Heart left ventricle (tissue), 16 donors: ENCODE measurements at places on chromosomes 3 and 15. TPM values are rescaled to one million over a fixed set of nuclear protein-coding genes. Genes with fewer than 3 reads are reported as not detected.
A peak's percentile ranks its signal among the peaks of the same experiment; 100 is the strongest.

MAPKAPK3 gene
- 316 TPM for total RNA-seq

- H3K27ac ChIP-seq: no peak overlapping the region
- H3K4me1 ChIP-seq: peaks cover 12% of the 10 kb centered on the region
- no peak for DNase-seq
- H3K36me3 ChIP-seq: no peaks in the 10 kb centered on the region
These were observed 44.5 kb upstream of the PDZRN3 start for GRCh38 chr3:73669260-73669659.

DNA sequence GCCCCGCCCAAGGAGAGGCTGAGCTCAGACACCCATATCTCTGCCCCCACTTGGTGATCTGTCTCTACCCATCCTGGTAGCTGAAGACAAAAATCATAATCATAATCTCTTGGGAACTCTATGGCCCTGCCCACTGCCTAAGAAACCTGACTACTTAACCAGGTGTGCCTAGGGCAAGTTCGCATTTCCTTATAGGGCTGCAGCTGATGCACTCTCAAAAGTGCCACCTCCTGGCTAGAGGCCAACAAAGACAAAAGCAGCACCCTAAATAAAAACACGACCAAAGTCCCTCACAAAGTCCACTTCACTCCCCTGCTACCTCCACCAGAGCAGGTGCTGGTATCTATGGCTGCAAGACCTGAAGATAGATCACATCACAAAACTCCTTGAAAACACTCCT, 250.4 kb upstream of the SLITRK3 start:
- no peaks in the 10 kb centered on the region for H3K36me3 ChIP-seq
- no peak overlapping the region for H3K27ac ChIP-seq
- DNase-seq: no peak
- no peak overlapping the region for H3K4me3 ChIP-seq

DNA sequence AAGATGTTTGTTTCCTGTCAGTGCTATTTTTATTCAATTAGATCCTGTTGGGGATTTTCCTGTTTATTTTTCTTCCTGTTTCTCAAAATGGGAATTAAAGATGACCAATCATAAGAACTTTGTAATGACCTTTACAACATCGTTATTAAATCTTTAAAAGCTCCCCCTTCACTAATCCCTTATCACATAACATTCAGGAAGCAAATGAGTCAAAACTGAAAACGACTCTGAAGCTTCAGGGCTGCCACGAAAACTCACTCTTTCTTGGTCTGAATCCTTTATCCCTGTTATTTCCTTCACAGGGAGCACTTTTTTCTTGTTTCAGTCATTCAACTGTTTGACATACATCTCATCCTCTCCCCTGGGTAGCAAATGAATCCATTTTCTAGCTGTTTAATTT, 75.8 kb upstream of the MB21D2 start:
- H3K4me1 ChIP-seq: no peaks in the 10 kb centered on the region
- no peaks in the 10 kb centered on the region for H3K27me3 ChIP-seq
- no peaks in the 10 kb centered on the region for H3K36me3 ChIP-seq
- no peak for DNase-seq
- no peak overlapping the region for H3K4me3 ChIP-seq

DNA sequence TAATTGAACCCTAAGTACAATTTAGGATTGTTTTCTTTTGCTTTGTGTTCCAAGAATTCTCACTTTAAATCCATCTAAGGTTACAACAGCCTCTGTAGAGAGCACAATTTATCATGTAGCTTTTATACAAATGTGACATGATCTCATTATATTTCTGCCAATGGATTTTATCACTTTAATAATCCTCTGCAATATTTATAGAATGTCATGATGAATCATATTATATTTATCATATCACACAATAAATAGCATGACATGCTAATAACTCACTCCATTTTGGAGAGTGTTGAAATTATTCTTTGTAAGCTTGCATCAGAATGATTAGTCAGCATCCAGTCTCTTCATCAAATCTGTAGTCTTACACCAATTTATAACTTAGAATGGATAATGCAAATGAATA, 280.6 kb upstream of the ZNF717 start:
- no peak for DNase-seq
- no peak overlapping the region for H3K27ac ChIP-seq
- no peaks in the 10 kb centered on the region for H3K36me3 ChIP-seq
- H3K27me3 ChIP-seq: no peaks in the 10 kb centered on the region

DNA sequence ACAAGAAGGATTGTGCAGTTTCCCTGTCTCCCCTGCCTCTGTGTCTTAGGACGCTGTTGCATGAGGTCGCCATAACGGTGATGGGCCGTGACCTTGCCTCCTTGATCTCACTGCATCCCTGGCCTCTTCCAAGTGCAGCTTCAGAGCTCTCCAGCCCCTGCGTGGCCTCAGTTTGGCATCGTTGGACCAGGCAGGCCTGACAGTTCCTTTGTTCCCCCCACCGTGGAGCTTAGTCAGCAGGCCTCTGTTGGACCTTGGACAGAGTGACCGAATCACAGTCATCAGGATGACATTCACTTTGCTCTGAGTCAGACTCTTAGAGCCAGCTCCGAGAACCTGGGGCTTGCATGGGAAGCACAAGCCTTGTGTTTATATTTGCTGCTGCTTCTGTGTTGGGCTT, 139.4 kb downstream of the OPA1 start:
- no peak for DNase-seq
- H3K4me3 ChIP-seq: no peak overlapping the region
- H3K27ac ChIP-seq: no peak overlapping the region

GRCh38 chr3:167372138-167372537, 8.0 kb downstream of the ZBBX start:
- H3K4me3 ChIP-seq: no peak overlapping the region
- no peaks in the 10 kb centered on the region for H3K27me3 ChIP-seq
- no peaks in the 10 kb centered on the region for H3K36me3 ChIP-seq
- H3K27ac ChIP-seq: no peak overlapping the region
- no peak for DNase-seq

DNA sequence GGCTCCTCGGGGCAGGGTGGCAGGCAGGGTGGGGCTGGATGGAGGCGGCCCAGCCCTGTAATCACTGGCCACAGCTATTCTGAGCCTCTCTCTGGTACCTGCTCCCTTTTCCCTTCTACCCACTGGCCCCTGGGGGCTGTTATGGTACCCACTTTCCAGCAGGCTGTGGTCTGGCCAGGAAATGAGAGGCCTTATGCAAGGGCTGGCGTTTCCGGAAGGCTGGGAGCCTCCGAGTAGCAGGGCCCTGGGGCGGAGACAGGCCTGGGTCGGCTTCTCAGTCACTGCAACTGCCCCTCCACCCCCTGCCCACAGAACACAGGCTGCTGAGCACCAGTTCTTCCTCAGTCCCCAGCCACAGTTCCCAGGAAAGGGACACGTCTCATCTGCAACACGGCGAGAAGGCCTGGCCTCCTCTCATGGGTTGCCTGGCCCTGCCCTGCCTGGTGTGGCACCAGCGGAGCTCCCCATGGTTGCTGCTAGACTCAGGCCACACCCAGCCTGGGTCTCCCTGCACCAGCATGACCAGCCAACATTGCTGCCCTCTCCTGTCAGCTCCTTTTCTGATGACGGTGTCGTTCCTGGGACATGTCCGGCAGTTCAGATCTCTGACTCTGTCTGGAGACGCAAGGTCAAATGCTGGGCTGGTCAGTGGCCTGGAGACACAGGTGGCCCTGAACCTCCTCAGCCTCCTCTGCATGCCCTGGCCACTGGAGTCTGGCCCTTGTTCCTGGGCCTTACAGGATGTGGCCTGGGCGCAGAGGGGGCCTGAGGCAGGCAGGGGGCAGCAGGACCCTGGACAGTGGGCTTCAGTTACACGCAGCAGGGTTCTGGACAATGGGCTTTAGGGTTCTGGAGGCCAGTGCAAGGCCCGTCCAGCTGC, 6.5 kb downstream of the CHST13 start:
- no peak overlapping the region for H3K4me3 ChIP-seq
- no peaks in the 10 kb centered on the region for H3K36me3 ChIP-seq
- H3K27me3 ChIP-seq: no peaks in the 10 kb centered on the region
- peak overlapping the region; percentile 58 for H3K27ac ChIP-seq
- no peak for DNase-seq

GRCh38 chr3:105497386-105497785, 130.7 kb downstream of the ALCAM start:
- H3K27ac ChIP-seq: no peak overlapping the region
- H3K4me3 ChIP-seq: no peak overlapping the region
- DNase-seq: no peak
- H3K4me1 ChIP-seq: peaks cover 10% of the 10 kb centered on the region
- H3K27me3 ChIP-seq: no peaks in the 10 kb centered on the region
- no peaks in the 10 kb centered on the region for H3K36me3 ChIP-seq

- no peak for DNase-seq
- no peak overlapping the region for H3K27ac ChIP-seq
- H3K4me3 ChIP-seq: no peak overlapping the region
- no peaks in the 10 kb centered on the region for H3K4me1 ChIP-seq
- H3K36me3 ChIP-seq: no peaks in the 10 kb centered on the region
- no peaks in the 10 kb centered on the region for H3K27me3 ChIP-seq
These were observed 165.1 kb upstream of the STAC start for GRCh38 chr3:36215241-36215640.

DNA sequence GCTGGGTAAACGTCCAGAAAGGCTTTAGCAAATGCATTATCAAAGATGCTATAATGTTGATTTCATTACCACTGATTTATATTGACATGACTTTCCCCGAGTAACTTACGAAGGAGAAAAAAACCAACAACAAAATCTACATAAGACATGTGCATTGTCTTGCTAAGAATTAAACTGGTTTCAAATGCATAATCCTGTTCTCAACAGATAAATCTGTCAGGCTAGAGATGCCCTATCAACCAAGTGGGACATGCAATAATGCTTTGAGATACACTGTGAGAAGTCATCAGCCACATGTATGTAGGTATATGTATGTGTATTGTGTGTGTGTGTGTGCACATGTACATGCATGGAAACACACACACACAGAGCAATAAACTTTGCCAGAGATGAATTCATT, 195.6 kb downstream of the MEIS2 start:
- H3K27ac ChIP-seq: no peak overlapping the region
- peaks cover 9% of the 10 kb centered on the region for H3K4me1 ChIP-seq
- no peak for DNase-seq
- H3K27me3 ChIP-seq: no peaks in the 10 kb centered on the region

GRCh38 chr15:91224755-91225380, 124.8 kb downstream of the SV2B start:
- no peaks in the 10 kb centered on the region for H3K36me3 ChIP-seq
- no peaks in the 10 kb centered on the region for H3K4me1 ChIP-seq
- DNase-seq: no peak
- no peak overlapping the region for H3K27ac ChIP-seq
- H3K27me3 ChIP-seq: no peaks in the 10 kb centered on the region
- H3K4me3 ChIP-seq: no peak overlapping the region

PP2D1 gene
- total RNA-seq: not detected

DNA sequence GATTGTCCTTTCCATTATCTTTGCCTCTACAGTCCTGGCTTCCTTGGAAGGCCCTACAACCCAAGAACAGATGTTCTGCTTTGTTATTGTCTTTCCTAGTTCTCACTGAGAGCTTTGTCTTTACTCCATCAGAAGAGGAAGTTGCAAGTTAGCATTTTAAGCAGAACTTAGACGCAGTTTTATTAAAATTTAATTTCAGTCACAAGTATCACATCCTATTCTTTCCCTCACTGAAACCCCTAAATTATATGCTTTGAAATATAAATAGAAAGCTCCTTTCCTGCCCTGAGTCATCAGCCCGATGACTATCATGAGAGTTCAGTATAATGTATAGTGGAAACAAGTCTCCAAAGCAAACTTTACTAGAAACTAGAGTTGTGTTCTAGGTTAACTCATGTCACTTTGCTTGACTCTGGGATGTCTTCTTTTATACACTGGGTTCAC, 291.2 kb upstream of the RBMS3 start:
- no peaks in the 10 kb centered on the region for H3K27me3 ChIP-seq
- H3K36me3 ChIP-seq: no peaks in the 10 kb centered on the region
- H3K4me3 ChIP-seq: no peak overlapping the region
- no peaks in the 10 kb centered on the region for H3K4me1 ChIP-seq
- no peak overlapping the region for H3K27ac ChIP-seq
- DNase-seq: no peak

BUB1B gene
- total RNA-seq: 1.5 TPM

CILP gene
- 6.2 TPM for total RNA-seq

GRCh38 chr15:74397239-74398068, 30.0 kb upstream of the CYP11A1 start:
- H3K36me3 ChIP-seq: no peaks in the 10 kb centered on the region
- no peak overlapping the region for H3K27ac ChIP-seq
- no peak overlapping the region for H3K4me3 ChIP-seq
- DNase-seq: no peak
- no peaks in the 10 kb centered on the region for H3K27me3 ChIP-seq

FBXL22 gene
- total RNA-seq: 41.5 TPM

FRMD4B gene
- 9.8 TPM for total RNA-seq

- no peak overlapping the region for H3K27ac ChIP-seq
- no peaks in the 10 kb centered on the region for H3K4me1 ChIP-seq
- H3K27me3 ChIP-seq: no peaks in the 10 kb centered on the region
- H3K36me3 ChIP-seq: no peaks in the 10 kb centered on the region
- DNase-seq: no peak
- no peak overlapping the region for H3K4me3 ChIP-seq
These were observed 8.0 kb downstream of the CLDN16 start for GRCh38 chr3:190396001-190396400.

DNA sequence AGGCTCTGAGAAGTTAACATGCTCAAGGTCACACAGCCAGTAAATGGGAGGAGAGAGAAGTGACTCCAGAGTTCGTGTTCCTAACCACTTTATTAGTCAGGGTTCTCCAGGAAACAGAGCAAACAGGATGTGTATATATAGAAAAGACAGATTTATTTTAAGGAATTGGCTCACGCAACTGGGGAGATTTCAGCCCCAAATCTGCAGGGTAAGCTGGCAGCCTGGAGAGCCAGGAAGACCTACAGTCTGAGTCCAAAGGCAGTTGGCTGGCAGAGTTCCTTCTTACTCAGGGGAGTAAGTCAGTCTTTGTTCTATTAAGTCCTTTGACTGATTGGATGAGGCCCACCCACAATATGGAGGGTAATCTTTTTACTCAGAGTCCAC, 118.2 kb upstream of the PROK2 start:
- H3K4me1 ChIP-seq: peaks cover 5% of the 10 kb centered on the region
- no peak overlapping the region for H3K4me3 ChIP-seq
- no peaks in the 10 kb centered on the region for H3K36me3 ChIP-seq
- no peaks in the 10 kb centered on the region for H3K27me3 ChIP-seq
- no peak overlapping the region for H3K27ac ChIP-seq

GRCh38 chr3:135691240-135691639, 274.3 kb upstream of the PPP2R3A start:
- no peaks in the 10 kb centered on the region for H3K4me1 ChIP-seq
- no peak overlapping the region for H3K27ac ChIP-seq
- H3K4me3 ChIP-seq: no peak overlapping the region
- DNase-seq: no peak
- no peaks in the 10 kb centered on the region for H3K36me3 ChIP-seq
- H3K27me3 ChIP-seq: no peaks in the 10 kb centered on the region

ZCWPW2 gene
- total RNA-seq: 2.2 TPM

- no peak for DNase-seq
- no peak overlapping the region for H3K4me3 ChIP-seq
- H3K4me1 ChIP-seq: no peaks in the 10 kb centered on the region
- no peaks in the 10 kb centered on the region for H3K27me3 ChIP-seq
- peaks cover 16% of the 10 kb centered on the region for H3K36me3 ChIP-seq
These were observed 31.7 kb downstream of the UQCC5 start for GRCh38 chr3:52568069-52568468.

- DNase-seq: no peak
- no peaks in the 10 kb centered on the region for H3K36me3 ChIP-seq
- no peak overlapping the region for H3K27ac ChIP-seq
- H3K27me3 ChIP-seq: no peaks in the 10 kb centered on the region
These were observed 214.2 kb upstream of the PROK2 start for GRCh38 chr3:71998995-71999673.
